ENCODE measurements at places on chromosomes 13 and 19.

DNA sequence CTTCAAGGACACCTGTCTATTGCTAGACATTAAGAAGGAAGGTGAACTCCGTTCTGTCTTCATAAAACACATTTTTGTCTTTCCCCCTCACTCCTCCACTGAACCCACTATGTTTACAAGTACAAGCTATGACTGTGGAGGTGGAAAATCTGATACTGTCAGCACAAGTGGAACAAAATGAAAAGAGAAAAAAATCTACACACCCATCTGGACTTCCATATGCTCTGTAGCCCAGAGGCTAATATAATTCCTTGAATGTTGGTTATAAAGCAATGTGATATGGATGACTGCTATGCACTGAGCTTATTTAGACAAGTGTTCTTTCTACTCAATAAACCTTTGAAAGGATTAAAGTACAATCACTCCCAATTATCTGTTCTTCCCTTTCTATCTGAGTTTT lies 713.5 kb downstream of the DIAPH3 start:
- no peak for DNase-seq

DNA sequence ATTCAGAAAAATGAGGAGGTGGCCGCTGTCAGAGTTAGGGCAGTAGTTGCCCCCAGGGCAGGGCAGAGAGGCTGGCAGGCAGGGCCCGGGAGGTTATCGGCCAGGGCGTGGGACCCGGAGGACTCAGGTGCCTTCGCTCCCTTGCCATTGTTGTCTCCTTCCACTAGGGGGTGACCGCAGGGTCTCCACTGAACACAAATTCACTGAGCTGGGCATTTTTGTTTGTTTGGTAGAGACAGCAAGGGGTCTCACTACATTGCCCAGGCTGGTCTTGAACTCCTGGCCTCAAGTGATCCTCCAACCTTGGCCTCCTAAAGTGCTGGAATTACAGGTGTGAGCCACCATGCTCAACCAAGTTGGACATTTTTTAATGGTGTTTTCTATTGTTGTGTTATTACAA lies 25.1 kb downstream of the CARS2 start:
- DNase-seq: no peak

GRCh38 chr19:49409441-49410029 lies 13.7 kb downstream of the PTH2 start:
- DNase-seq: no peak

GRCh38 chr13:110944121-110944967 lies 29.5 kb upstream of the ANKRD10 start:
- DNase-seq: no peak

- no peak for DNase-seq
Measured at GRCh38 chr19:53883231-53883661, 1.2 kb downstream of the PRKCG start.

GRCh38 chr19:48168689-48169088 lies 1.5 kb downstream of the LIG1 start:
- DNase-seq: no peak

GRCh38 chr13:87982400-87982799 lies 311.2 kb downstream of the SLITRK5 start:
- no peak for DNase-seq

DNA sequence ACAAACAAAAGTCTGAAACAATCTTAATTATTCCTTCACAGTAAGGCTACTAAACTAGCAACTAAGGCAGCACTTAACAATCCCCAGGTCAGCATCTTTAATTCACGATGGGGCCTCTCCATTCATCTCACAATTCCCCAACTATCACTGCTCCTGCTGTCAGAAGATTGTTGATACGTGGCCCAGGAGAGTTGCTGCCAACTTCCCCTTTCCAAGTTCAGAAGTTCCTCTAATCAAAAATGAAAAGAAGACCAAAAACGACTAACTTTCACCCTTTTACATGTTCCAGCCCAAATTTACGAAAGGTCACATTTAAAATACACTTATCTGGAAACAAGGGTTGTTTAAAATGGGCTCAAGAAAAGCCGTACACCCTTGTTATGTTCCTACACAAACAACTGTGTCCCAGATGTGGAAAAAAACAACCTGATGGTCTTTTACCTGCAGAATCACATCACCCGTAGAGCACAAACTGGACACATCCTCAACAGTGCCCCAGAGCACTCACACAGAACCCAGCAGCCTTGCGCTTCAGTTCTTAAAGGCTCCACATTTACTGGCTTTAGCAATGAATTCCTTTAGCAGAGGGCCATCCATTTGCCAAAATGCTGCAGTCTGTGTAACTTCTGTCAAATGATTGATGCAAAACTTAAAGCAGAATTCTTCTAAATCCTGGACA lies 38.0 kb downstream of the PHF11 start:
- no peak for DNase-seq

DNA sequence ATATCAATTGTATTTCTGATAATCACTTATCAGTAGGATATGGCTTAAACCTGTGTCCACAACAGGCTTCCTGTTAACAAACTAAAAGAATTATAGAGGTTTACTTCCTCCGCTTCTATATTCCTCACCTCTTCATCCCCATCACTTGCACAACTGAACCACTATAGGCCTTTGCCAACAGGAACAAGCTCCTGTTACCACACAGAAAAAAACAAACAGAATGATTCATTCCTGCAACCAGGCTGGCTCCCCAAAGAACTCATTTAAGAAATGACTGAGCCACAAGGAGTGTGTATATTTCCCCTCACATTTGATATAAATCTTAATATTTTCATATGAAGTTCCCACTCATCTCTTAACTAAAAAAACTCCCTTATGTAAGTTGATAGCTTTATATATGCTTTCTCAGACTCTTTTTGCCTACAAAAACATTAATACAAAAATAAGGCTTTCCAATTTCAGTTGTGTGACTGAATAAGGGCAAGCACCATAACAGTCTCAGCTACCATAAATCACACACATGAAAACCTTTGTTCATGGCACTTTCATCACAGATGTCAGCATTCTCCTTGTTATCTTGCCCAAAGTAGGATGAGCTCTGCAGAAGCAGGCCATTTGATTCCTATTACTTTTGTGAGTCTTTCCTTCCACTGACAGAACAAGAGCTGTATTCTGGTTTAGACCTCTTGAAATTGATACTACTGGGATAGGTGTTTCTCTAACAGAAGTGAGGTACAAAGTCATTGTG lies 366.8 kb downstream of the SLITRK1 start:
- no peak for DNase-seq

- no peak for DNase-seq
Measured at GRCh38 chr19:47538812-47539211, 23.9 kb upstream of the NAPA start.

GRCh38 chr13:34587576-34587975 lies 354.5 kb upstream of the NBEA start:
- no peak for DNase-seq

DNA sequence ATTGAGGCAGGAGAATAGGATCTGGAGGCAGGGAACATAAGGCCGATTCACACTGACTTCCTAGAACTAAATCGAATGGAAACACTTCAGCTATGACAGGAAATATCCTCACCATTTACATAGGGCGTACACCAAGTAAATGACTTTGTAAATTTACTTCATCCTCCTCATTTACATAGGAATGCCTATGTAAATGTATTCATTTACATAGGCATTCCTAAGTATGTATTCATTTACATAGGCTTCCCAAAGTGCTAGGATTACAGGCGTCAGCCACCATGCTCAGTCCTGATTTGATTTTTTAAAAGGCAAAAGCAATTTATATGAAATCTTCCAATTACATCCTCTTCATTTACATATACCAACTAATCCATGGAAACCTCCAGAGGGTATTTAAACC lies 133.1 kb upstream of the RFC3 start:
- no peak for DNase-seq
